Thoracic aorta endothelial cell (primary cell): ENCODE measurements at places on chromosomes 5 and 9. TPM values are rescaled to one million over a fixed set of nuclear protein-coding genes. Genes with fewer than 3 reads are reported as not detected.

The CNTNAP3 gene
- 52.6 and 90.7 TPM in 2 replicates for total RNA-seq

The PCDHGA4 gene
- total RNA-seq, result 2.2 and 5.2 TPM in 2 replicates

The IRX1 gene
- 0.07 TPM in 1 of 2 replicates, not detected in the other for total RNA-seq

The FLT4 gene
- 1.3 and 1.9 TPM in 2 replicates for total RNA-seq

The XPA gene
- 12.9 and 15.8 TPM in 2 replicates for total RNA-seq

The IFNA16 gene
- not detected in 2 replicates for total RNA-seq

The FRMPD1 gene
- total RNA-seq, result not detected in 2 replicates

The LHX3 gene
- not detected in 2 replicates for total RNA-seq

The ZFP2 gene
- total RNA-seq, result 0.22 and 0.27 TPM in 2 replicates

The SEMA4D gene
- 6.0 and 11.8 TPM in 2 replicates for total RNA-seq

The DYNC2I2 gene
- 57.2 and 67.6 TPM in 2 replicates for total RNA-seq

The TNPO1 gene
- 708 and 907 TPM in 2 replicates for total RNA-seq

The CLIC3 gene
- total RNA-seq, result 0.14 and 0.27 TPM in 2 replicates

The TLX3 gene
- total RNA-seq, result not detected in 2 replicates

The IFNA21 gene
- total RNA-seq, result not detected in 2 replicates

The RAD23B gene
- total RNA-seq, result 132 and 154 TPM in 2 replicates

The RAPGEF6 gene
- 37.4 and 37.9 TPM in 2 replicates for total RNA-seq

The ACSL6 gene
- not detected in 2 replicates for total RNA-seq

The DRD1 gene
- not detected in 2 replicates for total RNA-seq
